ENCODE measurements at places on chromosomes 12 and 14.

GRCh38 chr12:62783881-62784280 lies 151.1 kb downstream of the PPM1H start:
- DNase-seq, result no peak

GRCh38 chr14:68862954-68863594 lies 70.2 kb upstream of the ZFP36L1 start:
- DNase-seq, result peak; percentile 68

DNA sequence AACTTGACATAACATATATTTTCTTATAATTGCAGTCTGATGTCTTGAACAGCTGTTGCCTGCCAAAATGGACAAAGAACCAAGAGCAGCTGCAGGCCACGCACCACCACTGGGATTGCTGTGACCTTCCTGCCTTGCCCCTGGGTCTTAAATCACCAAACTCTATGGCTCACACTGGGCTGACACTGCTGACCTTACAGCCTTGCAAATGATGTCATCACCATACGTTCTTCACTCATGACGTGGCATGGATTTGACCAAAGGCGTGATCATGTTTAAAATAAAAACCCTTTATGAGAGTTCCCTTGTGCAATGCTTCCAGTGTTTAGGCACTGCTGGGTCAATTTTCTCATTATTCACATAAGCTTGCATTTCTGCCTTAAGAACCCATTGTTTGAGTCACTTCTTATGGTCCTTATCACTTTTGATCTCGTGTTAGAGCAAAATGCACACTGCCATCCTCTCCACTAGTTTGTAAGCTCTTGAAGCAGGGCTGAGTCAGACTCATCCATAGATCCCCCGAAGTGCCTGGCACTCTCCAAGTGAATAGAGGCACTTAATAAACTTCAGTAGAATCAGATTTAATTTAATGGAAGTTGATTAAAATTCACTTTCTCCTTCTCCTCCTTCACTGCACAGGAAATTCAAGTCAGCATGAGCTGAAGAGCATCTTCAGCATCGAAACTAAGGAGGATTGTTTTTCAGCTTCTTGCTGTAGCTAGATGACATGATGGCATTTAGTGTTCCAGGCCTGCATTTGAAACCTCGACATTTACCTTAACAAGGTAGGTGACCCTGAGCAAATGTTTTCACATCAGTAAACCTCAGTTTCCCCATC lies 132.4 kb upstream of the PZP start:
- DNase-seq, result no peak

GRCh38 chr14:91858536-91859275 lies 8.6 kb downstream of the TC2N start:
- DNase-seq, result no peak

GRCh38 chr12:57461276-57461916 lies 1.8 kb downstream of the GLI1 start:
- DNase-seq, result no peak

GRCh38 chr12:14537088-14537487 lies 30.6 kb downstream of the PLBD1 start:
- DNase-seq, result no peak

DNA sequence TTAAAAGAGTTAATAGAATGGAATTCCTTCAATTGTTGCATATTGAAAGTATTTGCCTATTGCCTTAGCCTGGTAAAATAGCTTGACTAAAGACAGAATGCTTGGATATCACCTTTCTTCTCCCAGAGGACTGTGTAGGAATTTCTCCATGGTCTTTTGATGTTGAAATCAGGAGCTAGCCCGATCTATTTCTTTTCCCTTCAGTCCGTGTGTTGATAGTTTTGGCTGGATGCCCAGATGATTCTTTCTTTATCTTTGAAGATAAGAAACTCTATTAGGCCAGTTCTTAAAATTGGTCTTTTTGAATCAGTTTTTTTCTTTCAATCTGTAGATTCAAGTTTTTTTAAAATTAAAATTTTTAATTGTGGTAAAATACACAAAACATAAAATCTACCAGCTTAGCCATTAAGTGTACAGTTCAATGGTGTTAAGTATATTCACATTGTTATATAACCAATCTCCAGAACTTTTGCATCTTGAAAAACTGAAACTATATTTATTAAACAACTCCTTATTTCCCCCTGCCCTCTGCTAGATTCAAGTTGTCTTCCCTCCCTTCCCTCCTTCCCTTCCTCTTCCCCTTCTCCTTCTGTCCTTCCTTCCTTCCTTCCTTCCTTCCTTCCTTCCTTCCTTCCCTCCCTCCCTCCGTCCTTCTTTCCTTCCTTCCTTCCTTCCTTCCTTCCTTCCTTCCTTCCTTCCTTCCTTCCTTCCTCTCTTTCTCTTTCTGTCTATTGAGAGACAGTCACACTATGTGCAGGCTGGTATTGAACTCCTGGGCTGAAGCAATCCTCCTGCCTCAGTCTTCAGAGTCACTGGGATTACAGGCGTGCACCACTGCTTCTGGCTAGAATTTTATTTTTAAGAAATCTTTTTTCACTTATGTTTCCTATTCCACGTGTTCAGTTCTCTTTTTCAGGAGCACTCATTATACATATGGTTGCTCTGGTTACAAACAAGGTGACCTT lies 10.1 kb downstream of the LACRT start:
- no peak for DNase-seq

DNA sequence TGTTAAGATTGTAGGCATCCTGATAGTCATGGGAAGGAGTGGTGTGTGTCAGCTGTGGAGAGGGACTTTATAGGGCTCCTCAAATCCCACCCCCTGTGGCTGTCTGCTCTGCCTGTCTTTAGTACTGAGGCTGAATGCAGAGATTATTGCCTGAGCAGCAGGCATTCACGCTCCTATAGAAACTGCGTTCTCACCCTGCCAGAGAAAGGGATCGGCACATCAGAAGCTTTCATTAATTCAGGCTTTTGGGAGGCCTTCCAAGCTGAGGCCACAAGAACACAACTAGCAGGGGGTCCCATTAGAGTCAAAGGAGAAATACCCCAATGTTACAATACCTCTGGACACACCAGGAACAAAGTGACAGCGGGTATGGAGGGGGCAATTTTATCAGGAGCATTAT lies 12.6 kb downstream of the KCNK10 start:
- no peak for DNase-seq

DNA sequence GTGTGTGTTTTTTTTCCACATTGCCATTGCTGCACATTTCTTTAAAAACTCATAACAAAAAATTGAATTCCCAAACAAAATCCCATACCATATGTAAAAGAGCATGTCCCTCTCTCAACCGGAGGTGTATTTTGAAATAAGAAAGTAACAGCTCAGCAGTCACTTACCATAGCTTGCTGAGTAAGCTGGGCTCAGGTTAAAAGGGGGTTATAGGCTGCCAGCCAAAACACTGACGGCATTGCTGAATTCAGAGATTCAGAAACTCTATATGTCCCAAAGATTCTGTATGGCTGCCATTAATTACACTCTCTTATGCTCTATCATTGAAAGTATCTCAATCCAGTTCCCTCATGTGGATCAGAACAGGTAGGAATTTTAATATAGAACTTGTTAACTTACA lies 276.0 kb downstream of the FOXG1 start:
- DNase-seq, result no peak

GRCh38 chr14:38623661-38624060 lies 367.8 kb upstream of the CLEC14A start:
- DNase-seq, result no peak

DNA sequence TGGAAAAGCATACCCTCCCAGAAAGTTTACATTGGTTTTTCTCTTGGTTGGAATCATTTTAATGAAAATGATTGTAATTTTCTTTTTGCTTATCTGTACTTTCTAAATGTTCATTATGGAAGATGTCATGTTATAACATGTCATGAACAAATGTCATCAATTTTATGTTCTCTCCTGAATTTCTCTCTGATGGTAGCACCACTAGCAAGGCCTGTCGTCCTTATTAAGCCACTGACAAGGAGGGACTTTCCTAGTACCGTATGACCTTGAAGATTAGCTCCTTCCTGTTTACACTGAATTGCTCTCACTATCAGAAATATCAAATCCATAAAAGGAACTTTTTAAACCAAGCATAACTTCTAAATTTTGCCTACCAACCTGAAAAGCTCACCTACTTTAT lies 99.0 kb downstream of the ESR2 start:
- DNase-seq, result no peak

GRCh38 chr12:55940065-55940732 lies 9.2 kb downstream of the DGKA start:
- DNase-seq, result peak; percentile 75

DNA sequence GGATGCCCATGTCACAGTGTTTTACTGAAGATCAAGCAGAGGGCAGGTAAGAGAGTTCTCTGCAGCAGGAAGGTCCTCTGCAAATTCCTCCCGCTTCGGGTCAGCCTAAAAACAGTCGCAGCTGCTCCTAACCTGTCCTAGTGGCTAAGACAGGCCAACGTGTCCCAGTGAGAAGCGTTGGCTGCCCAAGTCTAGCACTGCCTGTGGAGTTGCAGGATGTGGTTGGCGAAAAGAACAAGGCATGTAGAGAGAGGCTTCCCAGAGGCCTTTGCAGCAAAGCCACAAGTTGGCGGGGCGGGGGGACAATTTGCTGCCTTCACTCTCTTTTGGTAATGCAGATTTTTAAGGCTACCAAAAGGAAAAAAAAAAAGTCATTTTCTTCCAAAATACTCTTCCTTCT lies 340.1 kb downstream of the BCL11B start:
- peak; percentile 32 for DNase-seq

DNA sequence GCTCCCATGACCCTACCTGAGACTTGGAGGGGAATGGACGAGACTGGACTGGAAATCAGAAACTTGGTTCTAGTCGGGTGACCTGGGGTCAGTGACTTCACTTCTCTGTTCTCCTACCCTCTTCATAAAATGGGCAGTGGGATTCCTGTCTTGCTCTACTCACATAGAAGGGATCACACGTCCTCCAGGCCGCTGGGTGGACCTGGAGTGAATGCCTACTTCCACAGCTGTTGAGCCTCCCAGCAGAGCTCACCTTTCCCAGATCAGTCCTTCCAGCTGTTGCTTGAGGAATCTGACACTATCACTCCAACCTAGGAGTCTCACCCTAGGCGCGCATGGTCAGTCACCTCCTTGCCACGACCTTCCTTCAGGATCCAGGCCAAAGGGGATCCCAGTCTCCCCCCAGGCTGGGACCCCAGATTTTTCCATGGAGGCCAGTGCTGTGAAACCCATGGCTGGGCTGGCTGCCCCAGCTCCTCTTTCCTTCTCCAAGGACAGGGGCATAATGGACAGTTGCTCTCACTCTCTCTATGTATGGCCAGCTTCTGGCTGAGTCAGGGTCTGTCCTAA lies 637 bp downstream of the ACVRL1 start:
- DNase-seq, result no peak

DNA sequence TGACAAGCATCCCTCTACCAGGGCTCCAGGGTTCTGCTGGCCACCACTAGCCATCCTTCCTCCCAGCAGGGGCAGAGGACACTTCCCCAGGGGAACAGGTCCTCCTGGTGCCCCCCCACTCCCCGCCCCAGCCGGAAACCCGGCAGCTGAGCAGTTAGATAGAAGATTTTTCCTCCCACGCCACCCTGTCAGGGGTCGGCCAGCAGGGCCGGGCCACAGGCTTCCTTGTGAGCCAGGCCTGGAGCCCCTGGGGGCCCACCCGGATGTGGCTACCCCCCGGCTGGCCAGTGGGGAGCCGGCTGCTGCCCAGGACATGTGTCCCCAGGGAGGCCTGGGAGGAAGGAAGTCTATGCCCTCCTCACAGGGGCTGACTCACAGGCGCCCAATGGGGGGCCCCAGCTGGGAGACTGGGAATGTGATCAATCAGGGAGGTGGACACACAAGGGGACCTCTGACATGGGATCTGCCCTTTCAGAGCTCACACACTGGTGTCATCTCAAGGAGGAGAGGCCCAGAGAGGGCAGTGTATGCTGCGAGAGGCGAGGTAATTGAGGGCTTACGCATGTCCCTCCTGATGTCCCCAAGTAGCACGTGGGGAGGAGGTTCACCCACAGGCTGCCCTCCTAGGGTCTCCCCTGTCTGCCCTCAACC lies 4.2 kb downstream of the SH2B3 start:
- DNase-seq, result peak; percentile 31

GRCh38 chr12:68287106-68287505 lies 33.7 kb upstream of the IL22 start:
- no peak for DNase-seq

GRCh38 chr12:112108202-112109079 lies at the start of gene NAA25:
Gene NAA25, minus strand, starts transcription at chr12:112108783. Its CDS starts 10 bp downstream, at chr12:112108773.
- DNase-seq, result peak; percentile 78

DNA sequence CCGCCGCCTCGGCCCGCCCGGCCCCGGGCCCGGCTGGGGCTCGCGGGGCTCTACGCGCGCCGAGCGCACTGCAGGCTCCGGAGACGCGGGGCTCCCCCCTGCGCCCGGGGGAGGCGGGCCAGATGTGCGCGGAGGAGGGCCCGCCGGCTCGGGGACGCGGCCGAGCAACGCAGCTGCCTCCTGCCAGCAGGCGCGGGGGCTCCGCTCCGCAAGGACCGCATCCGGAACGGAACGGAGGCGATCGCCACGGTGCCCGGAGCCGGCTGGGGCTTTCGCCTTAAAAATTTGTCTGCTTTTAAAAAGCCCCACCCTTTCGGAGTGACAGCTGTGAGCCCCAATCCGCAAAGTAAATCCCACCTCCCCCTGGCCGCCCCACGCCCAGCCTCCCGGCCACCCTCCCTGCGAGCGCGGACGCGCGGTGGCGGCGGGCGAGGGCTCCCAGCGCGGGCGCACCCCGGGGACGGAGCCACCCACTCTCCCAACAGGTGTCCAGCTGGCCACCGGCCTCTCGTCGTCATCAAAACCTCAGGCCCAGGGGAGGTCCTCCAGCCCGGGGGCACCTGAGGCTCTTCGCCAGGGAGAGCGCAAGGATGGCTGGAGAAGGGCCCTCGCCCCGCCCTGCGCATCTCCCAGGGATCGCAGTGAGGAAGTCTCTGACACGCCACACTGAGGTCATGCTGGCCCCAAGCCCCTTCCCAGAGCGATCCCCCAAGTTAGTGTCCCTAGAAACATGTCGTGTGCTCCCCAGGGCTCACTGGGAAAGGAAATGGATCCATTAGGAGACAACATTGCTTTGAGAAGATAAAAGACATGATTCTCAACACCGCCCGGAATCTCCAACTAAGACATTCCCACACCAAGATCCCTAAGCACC lies at the start of gene TMEM132D:
TMEM132D (minus strand) TSS at position 70 of the 874 bp plus-strand sequence.
- no peak for DNase-seq

- no peak for DNase-seq
These were observed 154.9 kb upstream of the PWP1 start for GRCh38 chr12:107530701-107531100.

- DNase-seq, result no peak
These were observed 36.6 kb downstream of the RCOR1 start for GRCh38 chr14:102629011-102629444.

DNA sequence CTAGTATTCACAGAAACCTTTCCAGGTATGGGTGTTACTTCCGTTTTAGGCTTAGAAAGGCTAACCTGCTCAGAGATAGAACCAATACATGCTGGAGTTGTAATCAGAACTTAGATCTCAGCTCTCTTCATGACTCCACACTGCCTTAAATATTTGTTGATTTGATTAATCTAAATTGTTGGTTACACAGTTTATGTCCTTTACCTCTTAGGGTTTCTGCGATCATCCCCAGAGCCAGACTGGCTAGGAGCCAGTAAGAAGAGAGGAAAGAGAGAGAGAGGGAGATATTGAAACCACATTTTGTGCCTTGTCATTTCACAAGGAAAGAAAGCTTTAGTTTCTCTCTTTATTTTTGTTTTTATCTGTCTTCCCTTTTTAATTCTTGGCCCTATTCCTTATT lies 16.8 kb upstream of the MGP start:
- no peak for DNase-seq

- no peak for DNase-seq
These were observed 38.9 kb downstream of the NIN start for GRCh38 chr14:50792051-50792477.

- no peak for DNase-seq
These were observed 14.0 kb downstream of the CCND2 start for GRCh38 chr12:4287325-4288211.

GRCh38 chr14:67806246-67806645 lies 10.1 kb downstream of the ZFYVE26 start:
- no peak for DNase-seq

- no peak for DNase-seq
These were observed 29.2 kb downstream of the BTBD7 start for GRCh38 chr14:93303659-93304058.

All from stimulated activated CD4-positive, alpha-beta T cell treated with anti-CD3 and anti-CD28 coated beads, Interleukin-12 subunit alpha, Interleukin-12 subunit beta, amount 100 ng/mL, for 48 hours (primary cell).